Fibroblast of skin of right biceps (primary cell): ENCODE measurements at places on chromosomes 2 and 18.

DNA sequence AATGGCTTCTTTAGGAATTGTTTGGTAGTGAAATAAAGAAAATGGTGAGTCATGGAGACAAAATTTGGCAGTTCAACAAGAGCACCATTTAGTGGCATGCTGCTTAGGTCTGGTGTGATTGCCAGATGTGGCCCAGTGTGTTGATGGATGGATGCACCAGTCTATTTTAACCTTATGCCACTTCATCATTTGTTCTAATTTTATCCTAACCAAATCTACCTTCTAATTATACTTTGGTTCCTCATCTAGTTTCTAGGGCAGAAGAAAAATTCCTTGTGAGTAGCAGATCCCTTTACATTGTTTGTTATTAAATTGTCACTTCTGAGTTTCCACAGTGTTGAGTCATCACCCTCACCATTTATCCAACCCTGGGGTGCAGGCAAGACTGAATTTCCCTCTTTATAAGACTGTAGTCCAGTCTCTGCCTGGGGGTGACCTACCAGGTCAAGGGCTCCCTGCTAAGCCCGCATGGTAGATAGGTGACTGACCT lies 32.5 kb downstream of the NABP1 start:
- DNase-seq = peak; percentile 90

DNA sequence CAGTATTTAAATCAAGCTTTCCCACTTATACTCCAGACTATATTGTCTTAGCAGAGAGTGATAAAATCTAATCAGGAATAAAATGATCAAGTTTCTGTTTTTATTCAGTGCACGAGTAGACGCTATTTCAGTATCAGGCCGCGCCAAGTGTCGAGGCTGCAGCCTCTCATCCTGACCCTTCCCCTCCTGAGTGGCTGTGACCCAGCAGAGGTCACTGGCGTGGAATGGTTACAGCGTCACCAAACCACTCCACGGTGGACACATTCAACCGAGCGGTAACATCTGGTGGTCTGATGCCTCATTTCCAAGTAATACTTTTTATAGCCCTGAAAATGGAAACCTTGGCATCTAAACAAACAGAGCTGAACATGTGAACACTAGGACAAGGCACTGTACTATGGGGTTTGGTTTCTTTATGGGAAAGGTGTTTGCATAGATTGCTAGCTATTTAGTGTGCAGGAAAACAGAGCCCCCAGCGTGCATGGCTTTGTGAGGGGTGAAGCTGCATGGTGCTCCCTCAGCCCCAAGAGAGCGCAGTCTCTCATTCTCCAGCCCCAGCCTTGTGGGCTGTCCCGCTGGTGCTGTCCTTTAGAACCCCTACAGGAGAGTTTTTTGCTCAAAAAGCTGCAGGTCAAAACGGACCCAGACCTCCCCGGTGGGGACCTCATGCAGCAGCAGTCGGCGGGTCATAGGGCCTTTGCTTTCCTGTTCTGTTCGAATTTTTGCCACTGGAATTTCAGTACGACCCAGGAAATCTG lies 28.4 kb downstream of the FAM228A start:
- DNase-seq = no peak

GRCh38 chr18:23934252-23934651 lies 80.3 kb upstream of the TTC39C start:
- DNase-seq = no peak

- DNase-seq = no peak
These were observed 653 bp downstream of the MRPS9 start for GRCh38 chr2:105038383-105039061.
